Fibroblast of lung (primary cell): ENCODE measurements at places on chromosomes 6 and 20. TPM values are rescaled to one million over a fixed set of nuclear protein-coding genes. Genes with fewer than 3 reads are reported as not detected.

RIPOR3 gene
- polyA plus RNA-seq, result 1.1 and 2.0 TPM in 2 replicates

GRCh38 chr20:7264137-7264536 is 496.7 kb downstream of the BMP2 start:
- H3K27me3 ChIP-seq, result no peaks in the 10 kb centered on the region
- no peak overlapping the region for H3K4me3 ChIP-seq
- no peaks in the 10 kb centered on the region for H3K36me3 ChIP-seq
- no peaks in the 10 kb centered on the region for H3K4me1 ChIP-seq
- no peak for DNase-seq
- H3K27ac ChIP-seq, result no peak overlapping the region

DNA sequence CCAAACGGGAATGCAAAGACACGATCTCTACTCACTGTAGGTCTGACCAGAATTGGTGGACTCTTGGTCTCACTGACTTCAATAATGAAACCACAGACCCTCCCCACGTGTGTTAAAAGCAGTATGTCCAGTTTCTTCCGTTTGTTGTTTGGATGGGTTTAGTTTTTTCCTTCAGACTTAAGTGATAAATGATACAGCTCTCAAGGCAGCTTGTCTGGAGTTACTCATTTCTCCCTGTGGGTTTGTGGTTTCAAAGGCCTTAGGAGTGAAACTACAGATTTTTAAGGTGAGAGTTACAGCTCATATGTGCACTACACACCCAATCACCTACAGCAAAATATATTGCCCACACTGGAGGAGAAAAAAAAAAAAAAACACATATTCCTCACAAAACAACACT is 86.7 kb upstream of the STMND1 start:
- peak overlapping the region; percentile 18 for H3K27ac ChIP-seq
- no peak overlapping the region for H3K4me3 ChIP-seq
- H3K4me1 ChIP-seq, result peaks cover 26% of the 10 kb centered on the region
- DNase-seq, result peak; percentile 64

DNA sequence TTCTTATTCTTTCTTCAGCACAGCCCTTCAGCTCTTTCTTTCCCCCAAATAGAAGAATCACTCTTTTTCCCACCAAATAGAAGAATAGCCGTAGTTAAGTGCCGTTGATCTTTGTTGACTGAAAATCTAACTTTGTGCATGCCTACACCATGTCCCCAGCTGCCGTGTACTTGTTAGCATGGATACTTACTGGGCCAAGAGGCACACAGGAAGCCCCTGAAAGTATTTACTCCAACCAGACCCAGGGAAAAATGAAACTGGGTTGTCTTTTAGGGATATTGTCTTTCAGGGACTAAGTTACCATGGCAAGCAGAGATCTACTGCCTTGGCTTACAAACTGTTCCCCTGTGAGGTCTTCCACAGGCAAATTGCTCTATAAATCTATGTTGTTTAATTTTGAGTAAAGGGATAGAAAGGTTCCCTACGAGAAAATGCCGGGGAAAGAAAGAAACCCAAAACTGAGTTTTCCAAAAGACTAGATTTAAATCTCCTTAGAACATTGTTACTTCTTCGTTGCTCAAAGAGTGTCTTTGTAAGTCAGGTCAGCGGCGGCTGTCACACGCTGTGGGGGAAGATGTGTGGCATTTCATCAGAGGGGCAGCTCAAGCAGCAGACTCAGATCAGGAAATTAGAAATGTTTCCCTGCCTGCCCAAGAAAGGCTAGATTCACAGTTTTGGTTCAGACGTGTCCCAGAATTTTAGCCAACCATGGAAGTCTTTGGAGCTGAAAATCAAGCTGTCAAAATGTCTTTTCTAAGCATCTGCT is 188.2 kb upstream of the PRND start:
- H3K4me3 ChIP-seq, result no peak overlapping the region
- no peaks in the 10 kb centered on the region for H3K27me3 ChIP-seq
- peaks cover 4% of the 10 kb centered on the region for H3K4me1 ChIP-seq
- no peaks in the 10 kb centered on the region for H3K36me3 ChIP-seq

- H3K27me3 ChIP-seq, result peaks cover 9% of the 10 kb centered on the region
- H3K4me1 ChIP-seq, result no peaks in the 10 kb centered on the region
- DNase-seq, result no peak
- no peak overlapping the region for H3K4me3 ChIP-seq
- no peak overlapping the region for H3K27ac ChIP-seq
These were observed 87.9 kb downstream of the CEP57L1 start for GRCh38 chr6:109183109-109183650.

GRCh38 chr6:43941174-43941573 is 171.2 kb downstream of the VEGFA start:
- no peak for DNase-seq
- no peak overlapping the region for H3K4me3 ChIP-seq
- no peaks in the 10 kb centered on the region for H3K4me1 ChIP-seq
- H3K27ac ChIP-seq, result no peak overlapping the region
- H3K27me3 ChIP-seq, result peaks cover 3% of the 10 kb centered on the region

DNA sequence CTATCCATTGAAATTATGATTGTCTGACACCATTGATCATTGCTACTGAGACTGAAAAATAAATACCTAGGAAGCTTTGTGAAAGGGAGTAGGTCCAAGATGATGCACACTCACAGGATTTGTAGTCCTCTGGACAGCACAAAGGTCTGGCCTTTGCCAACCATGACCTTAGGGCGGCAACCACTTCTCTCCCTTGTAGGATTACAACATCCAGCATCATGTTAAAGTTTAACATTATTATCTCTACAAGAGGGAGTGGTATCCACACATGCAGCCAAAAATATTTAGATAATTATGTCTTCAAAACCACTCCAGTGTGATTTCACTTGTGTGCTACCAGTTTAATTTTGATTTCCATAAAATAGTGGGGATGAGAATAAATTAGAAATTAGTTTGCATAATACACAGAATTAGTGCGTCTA is 51.1 kb upstream of the NHSL1 start:
- H3K4me3 ChIP-seq, result no peak overlapping the region
- peaks cover 13% of the 10 kb centered on the region for H3K4me1 ChIP-seq
- H3K36me3 ChIP-seq, result no peaks in the 10 kb centered on the region

GRCh38 chr6:20919677-20920385 is 385.6 kb downstream of the CDKAL1 start:
- no peak overlapping the region for H3K27ac ChIP-seq
- no peak overlapping the region for H3K4me3 ChIP-seq
- peak; percentile 58 for DNase-seq
- no peaks in the 10 kb centered on the region for H3K27me3 ChIP-seq
- no peaks in the 10 kb centered on the region for H3K36me3 ChIP-seq
